Naive thymus-derived CD8-positive, alpha-beta T cell (primary cell): ENCODE measurements at places on chromosomes 11 and 22.

DNA sequence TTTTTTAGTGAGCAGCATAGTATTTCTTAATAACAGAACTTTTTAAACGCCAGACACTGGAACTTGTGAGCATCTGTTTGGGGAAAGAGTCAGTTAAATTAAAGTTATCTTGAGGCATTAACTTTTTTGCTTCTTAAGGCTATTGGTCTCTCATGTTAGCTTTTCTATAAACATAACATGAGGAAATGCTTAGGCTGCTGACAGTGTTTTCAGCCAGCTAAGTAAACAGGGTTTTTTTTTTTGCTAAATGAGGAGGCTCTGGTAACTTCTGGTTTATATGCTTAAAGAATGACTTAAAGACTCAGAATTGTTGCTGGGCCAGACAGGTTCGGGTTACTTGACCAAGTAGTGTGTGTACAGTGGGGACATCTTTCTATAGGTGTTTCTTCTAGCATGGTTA lies 95.8 kb upstream of the ALKBH3 start:
- no peak for DNase-seq

DNA sequence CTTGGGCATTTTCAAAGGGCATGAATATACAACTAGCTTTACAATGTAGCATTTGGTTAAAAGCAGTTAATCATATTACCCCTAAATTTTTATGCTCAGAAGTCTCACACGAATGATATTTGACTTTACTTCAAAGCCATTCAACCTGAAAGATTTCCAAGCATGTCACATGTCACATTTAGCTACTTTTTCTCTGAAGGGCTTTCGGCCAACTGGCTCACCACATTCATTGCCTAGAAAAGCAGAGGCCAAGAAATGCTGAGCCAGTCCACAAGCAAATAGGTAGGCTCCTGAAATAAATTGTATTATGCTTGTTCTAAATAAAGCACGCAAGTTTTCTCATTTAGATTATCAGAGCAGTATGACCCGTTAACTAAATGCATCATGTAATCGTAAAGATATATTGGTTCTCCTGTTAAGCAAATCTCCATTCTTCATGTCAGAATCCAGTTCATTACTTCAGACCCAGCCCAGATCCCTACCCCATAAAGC lies 30.6 kb downstream of the PAX6 start:
- no peak for DNase-seq

GRCh38 chr11:11267312-11267711 lies 85.7 kb downstream of the CSNK2A3 start:
- no peak for DNase-seq

DNA sequence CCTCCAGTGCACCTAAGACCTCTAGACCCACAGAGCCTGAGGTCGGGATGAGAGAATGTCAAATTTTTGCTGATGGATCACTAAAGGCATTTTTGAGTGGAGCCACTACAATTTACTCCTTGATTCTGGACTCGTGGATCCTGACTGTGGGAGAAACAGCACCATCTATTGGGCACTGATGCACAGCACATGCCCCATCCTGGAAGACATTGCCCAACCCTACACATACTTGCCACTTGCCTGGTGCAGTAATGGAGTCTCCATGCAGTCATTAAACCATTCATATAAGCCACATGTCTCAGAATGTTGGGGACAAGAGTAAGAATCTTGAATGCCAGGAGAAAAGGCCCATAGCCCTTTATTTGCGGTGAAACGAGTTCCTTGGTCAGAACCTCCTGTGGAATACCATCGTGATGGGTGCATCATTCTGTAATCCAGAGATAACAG lies 103.9 kb downstream of the GGTLC2 start:
- DNase-seq, result no peak
